ENCODE measurements at places on chromosomes 1 and 21. TPM values are rescaled to one million over a fixed set of nuclear protein-coding genes. Genes with fewer than 3 reads are reported as not detected.
A peak's percentile ranks its signal among the peaks of the same experiment; 100 is the strongest.

Gene C1orf56
- total RNA-seq: 4.9 TPM

Gene RNF186
- not detected for total RNA-seq

Gene GNG4
- 0.21 TPM for total RNA-seq

Gene AKR7A2
- total RNA-seq: 54.0 TPM

Gene CDC42BPA
- 97.4 TPM for total RNA-seq

Gene GCSAML
- total RNA-seq: 0.40 TPM

DNA sequence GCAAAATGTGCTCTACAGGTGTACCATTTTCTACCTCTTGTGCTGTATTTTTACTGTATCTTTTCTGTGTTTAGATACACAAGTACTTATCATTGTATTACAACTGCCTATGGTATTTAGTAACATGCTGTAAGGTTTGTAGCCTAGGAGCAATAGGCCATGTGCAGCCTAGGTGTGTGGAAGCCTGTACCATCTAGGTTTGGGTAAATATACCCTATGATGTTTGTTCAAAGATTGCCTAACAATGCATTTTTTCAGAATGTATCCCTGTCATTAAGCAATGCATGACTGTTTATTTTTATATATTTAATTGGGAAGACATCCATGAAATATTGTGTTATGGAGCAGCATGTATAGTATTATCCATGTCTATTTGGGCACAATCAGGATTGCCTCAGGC is 11.0 kb downstream of the ETV3L start:
- H3K4me3 ChIP-seq: no peak overlapping the region
- H3K27ac ChIP-seq: no peak overlapping the region
- no peaks in the 10 kb centered on the region for H3K27me3 ChIP-seq
- H3K4me1 ChIP-seq: peaks cover 15% of the 10 kb centered on the region

DNA sequence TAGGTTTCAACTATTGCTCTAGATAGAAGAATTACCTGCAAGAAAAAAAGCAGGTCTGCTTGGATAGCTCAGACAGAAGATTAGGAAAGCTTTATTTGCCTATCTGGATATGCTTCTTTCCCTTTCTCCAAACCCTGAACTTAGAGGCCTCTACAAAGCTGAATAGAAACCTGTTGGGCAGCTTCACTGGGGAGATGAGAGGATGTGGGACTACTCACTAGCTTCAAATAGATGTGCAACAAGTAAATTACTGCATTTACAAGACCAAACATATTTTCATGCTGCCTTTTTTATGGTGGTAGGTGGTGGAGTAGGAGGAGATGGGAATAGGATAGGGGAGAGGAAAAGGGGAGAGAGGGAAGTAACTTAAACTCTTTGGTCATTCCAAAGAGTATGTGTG is 6.4 kb downstream of the CLCA2 start:
- H3K4me3 ChIP-seq: no peak overlapping the region
- no peak overlapping the region for H3K27ac ChIP-seq

- H3K4me3 ChIP-seq: no peak overlapping the region
- DNase-seq: peak; percentile 71
- H3K27ac ChIP-seq: peak overlapping the region; percentile 85
- peaks cover 7% of the 10 kb centered on the region for H3K36me3 ChIP-seq
- no peaks in the 10 kb centered on the region for H3K27me3 ChIP-seq
These were observed 1.1 kb upstream of the TMEM167B start for GRCh38 chr1:109089242-109090015.

- no peaks in the 10 kb centered on the region for H3K27me3 ChIP-seq
- H3K4me1 ChIP-seq: peaks cover 54% of the 10 kb centered on the region
- H3K4me3 ChIP-seq: no peak overlapping the region
- DNase-seq: no peak
- H3K27ac ChIP-seq: peak overlapping the region; percentile 20
These were observed 12.9 kb downstream of the NEK7 start for GRCh38 chr1:198169672-198170071.

GRCh38 chr1:168312718-168313604 is 32.3 kb downstream of the TBX19 start:
- H3K36me3 ChIP-seq: no peaks in the 10 kb centered on the region
- H3K4me1 ChIP-seq: no peaks in the 10 kb centered on the region
- H3K27ac ChIP-seq: no peak overlapping the region
- no peaks in the 10 kb centered on the region for H3K27me3 ChIP-seq
- H3K4me3 ChIP-seq: no peak overlapping the region

GRCh38 chr1:232939748-232940147 is 10.7 kb upstream of the NTPCR start:
- H3K27ac ChIP-seq: no peak overlapping the region
- H3K27me3 ChIP-seq: no peaks in the 10 kb centered on the region
- no peak for DNase-seq

- peaks cover 12% of the 10 kb centered on the region for H3K36me3 ChIP-seq
- no peaks in the 10 kb centered on the region for H3K4me1 ChIP-seq
- H3K4me3 ChIP-seq: no peak overlapping the region
- no peak for DNase-seq
- H3K27me3 ChIP-seq: no peaks in the 10 kb centered on the region
These were observed 27.5 kb downstream of the ADGRB2 start for GRCh38 chr1:31736675-31737074.

GRCh38 chr1:9475061-9475627 is 64.1 kb upstream of the SLC25A33 start:
- H3K4me1 ChIP-seq: peaks cover 12% of the 10 kb centered on the region
- H3K36me3 ChIP-seq: no peaks in the 10 kb centered on the region
- no peak for DNase-seq
- no peaks in the 10 kb centered on the region for H3K27me3 ChIP-seq

DNA sequence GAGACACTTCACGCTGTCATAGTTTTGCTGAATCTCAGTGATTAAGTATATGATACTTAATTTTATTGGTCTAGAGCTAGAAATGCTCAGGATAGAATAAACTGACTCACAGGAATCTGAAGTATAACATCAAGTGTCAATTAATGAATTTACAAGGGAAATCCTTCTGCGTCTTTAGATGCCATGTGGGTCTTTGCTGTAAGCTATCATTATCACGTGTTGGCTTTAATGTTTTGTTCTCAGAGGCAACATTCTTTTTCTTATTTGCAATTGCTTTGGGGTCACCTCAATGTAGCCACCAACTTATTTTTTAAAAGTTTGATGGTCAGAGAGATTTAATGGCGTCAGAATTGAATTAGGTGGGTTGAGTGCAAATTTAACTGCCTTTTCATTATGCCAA is 680.1 kb upstream of the PTBP2 start:
- no peak overlapping the region for H3K27ac ChIP-seq
- H3K4me1 ChIP-seq: no peaks in the 10 kb centered on the region
- H3K27me3 ChIP-seq: peaks cover 3% of the 10 kb centered on the region
- H3K36me3 ChIP-seq: no peaks in the 10 kb centered on the region
- H3K4me3 ChIP-seq: no peak overlapping the region
- no peak for DNase-seq

- H3K27ac ChIP-seq: no peak overlapping the region
- DNase-seq: no peak
- H3K36me3 ChIP-seq: no peaks in the 10 kb centered on the region
These were observed 27.4 kb downstream of the EPHB2 start for GRCh38 chr1:22738069-22738435.

DNA sequence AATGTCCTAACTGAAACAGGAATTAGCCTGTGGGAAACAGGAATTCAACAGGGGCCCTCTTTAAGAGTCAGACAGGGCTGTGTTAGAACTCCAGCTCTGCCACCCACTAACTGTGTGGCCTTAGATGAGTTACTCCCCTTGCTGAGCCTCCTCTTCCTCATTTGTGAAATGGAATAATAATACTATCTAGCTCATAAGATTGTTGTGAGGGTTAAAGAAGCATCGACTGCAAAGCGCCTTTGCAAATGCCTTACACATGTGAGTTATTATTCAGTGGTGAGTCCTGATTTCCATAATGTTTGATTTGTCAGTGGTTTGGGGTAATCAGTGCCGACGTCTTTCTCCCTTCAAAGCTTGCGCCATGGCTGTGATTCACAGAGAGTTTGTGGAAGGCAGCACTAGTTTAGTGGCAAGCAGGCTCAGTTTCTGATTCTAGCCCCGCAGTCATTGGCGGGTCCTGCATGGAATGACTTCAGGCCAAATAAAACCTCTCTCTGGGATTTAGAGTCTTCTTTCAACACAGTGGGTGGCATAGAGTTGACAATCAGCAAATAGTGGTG is 388.5 kb downstream of the PLPP3 start:
- H3K4me3 ChIP-seq: no peak overlapping the region
- H3K27ac ChIP-seq: no peak overlapping the region
- no peaks in the 10 kb centered on the region for H3K36me3 ChIP-seq
- no peaks in the 10 kb centered on the region for H3K27me3 ChIP-seq

- H3K36me3 ChIP-seq: peaks cover 20% of the 10 kb centered on the region
- no peaks in the 10 kb centered on the region for H3K27me3 ChIP-seq
- no peak overlapping the region for H3K4me3 ChIP-seq
- DNase-seq: no peak
- H3K4me1 ChIP-seq: peaks cover 5% of the 10 kb centered on the region
- no peak overlapping the region for H3K27ac ChIP-seq
These were observed 4.1 kb downstream of the MRPL9 start for GRCh38 chr1:151759241-151759640.

DNA sequence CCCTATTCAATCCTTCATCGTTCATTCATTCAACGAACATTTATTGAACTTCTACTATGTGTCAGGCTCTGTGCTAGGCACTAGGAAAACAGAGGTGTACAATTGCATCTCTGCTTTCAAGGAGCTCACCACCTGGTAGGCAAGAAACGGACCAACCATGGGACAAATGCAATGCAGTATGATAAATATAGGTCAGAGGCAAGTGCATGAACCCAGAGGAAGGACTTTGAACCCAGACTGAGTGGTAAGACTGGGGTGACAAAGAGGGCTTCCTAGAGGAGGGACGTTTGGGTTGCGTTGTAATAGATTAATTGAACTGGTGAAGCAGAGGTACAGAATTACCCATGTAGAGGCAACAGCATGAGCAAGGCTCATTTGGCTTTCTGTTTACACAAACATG is 16.4 kb downstream of the CD2 start:
- no peaks in the 10 kb centered on the region for H3K27me3 ChIP-seq
- H3K4me3 ChIP-seq: no peak overlapping the region
- DNase-seq: no peak
- no peaks in the 10 kb centered on the region for H3K36me3 ChIP-seq
- no peak overlapping the region for H3K27ac ChIP-seq

DNA sequence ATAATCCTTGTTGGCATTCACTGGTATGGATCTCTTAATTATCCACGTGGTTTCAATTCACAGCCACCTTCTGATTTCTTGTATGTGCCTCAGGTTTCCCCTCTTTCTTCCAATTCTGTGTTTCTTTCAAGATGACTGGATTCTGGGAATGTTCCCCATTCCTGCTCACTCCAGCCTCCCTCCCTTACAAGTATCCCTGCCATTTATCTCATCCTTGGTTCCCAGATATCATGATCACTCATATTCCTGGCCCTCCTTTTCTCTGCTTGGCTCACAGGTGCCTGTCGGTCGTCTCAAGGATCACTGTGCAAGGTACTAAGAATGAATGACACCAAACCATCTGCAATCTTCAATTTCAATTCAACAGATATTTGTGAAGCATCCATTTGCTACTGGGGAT is 279.2 kb downstream of the ASTN1 start:
- H3K4me3 ChIP-seq: no peak overlapping the region
- DNase-seq: no peak
- H3K27ac ChIP-seq: no peak overlapping the region
- H3K36me3 ChIP-seq: no peaks in the 10 kb centered on the region
- no peaks in the 10 kb centered on the region for H3K27me3 ChIP-seq

GRCh38 chr1:246001837-246002230 is 505.2 kb downstream of the SMYD3 start:
- DNase-seq: peak; percentile 77
- peaks cover 3% of the 10 kb centered on the region for H3K4me1 ChIP-seq
- no peak overlapping the region for H3K27ac ChIP-seq
- no peaks in the 10 kb centered on the region for H3K27me3 ChIP-seq
- H3K36me3 ChIP-seq: no peaks in the 10 kb centered on the region

DNA sequence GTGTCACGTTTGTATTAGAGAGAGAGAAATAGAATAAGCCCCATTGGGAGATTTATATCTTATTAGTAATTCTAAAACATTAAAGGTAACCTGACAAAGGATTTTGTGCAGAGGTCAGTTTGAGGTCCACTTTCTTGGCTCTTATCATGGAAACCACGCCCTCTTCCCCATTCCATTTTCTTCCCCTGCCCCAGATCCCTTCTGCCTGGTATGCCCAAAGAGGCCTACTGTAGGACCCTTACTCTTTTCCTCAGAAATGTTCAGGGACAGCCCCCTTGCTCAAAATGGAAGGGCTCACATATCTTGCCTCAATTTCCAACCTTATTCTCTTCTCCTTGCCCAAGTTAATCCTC is 9.6 kb downstream of the CCDC185 start:
- no peaks in the 10 kb centered on the region for H3K36me3 ChIP-seq
- no peaks in the 10 kb centered on the region for H3K27me3 ChIP-seq
- no peak for DNase-seq
- H3K27ac ChIP-seq: no peak overlapping the region

DNA sequence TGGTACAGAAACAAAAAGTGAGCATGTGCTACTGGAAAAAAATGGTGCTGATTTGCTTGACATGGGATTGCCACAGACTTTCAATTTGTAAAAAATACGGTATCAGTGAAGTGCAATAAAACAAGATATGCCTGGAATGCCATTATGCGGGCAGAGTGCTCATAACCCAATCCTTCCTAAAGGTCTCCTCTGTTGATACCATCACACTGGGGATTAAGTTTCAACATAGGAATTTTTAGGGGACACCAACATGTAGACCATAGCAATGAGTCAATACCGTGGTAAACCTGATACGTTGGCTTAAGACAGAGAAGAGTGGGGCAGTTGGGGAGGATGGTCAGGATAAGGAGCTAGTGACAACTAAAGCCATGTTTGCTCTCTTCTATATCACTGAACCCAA is 20.5 kb downstream of the MX1 start:
- DNase-seq: no peak
- H3K27ac ChIP-seq: no peak overlapping the region
- peaks cover 37% of the 10 kb centered on the region for H3K36me3 ChIP-seq
- no peak overlapping the region for H3K4me3 ChIP-seq
- H3K27me3 ChIP-seq: no peaks in the 10 kb centered on the region

DNA sequence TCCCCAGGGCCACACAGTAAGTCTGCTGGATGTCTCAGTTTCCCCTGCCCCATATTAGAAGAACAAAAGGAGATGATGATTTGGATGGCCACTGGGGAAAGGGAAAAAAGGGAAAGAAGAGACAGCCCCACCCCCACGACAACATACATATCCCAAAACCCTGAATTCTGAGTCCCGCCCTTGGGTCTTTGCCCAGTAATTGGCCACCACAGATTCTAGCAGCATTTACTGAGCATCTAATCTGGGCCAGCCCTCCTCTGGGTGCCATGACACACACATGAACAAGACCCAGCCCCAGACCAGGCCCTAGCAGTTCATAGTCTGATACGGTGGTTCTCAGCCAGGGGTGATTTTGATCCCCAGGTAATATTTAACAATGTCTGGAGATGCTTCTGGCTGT is 5.2 kb upstream of the TTC4 start:
- H3K4me3 ChIP-seq: no peak overlapping the region
- no peak for DNase-seq
- H3K36me3 ChIP-seq: no peaks in the 10 kb centered on the region
- no peaks in the 10 kb centered on the region for H3K27me3 ChIP-seq

DNA sequence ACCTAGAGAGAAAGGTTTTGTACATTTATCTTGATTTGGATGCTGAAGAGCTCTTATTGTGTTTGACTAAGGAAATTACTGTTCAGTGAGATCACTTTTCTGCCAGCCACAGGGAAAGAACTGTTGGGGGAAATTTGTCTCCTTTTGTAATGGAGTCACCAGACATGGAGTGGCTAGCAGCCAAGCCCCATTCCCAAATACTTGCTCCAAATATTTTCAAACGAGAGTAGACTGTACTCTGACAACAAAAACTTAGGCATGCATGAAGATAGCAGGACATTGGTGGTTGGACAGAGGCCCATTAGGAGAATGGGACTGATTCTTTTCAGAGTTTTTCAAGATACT is 21.1 kb downstream of the IPO9 start:
- no peaks in the 10 kb centered on the region for H3K4me1 ChIP-seq
- H3K4me3 ChIP-seq: no peak overlapping the region
- H3K36me3 ChIP-seq: peaks cover 31% of the 10 kb centered on the region
- DNase-seq: peak; percentile 81
